ENCODE measurements at places on chromosomes 1 and 21.

- DNase-seq, result no peak
Observed at GRCh38 chr1:111517469-111518225, 14.2 kb upstream of the ADORA3 start.

- no peak for DNase-seq
Observed at GRCh38 chr1:113669988-113670387, 89.3 kb downstream of the PHTF1 start.

- peak; percentile 47 for DNase-seq
Observed at GRCh38 chr1:213327017-213327667, 276.1 kb downstream of the RPS6KC1 start.

DNA sequence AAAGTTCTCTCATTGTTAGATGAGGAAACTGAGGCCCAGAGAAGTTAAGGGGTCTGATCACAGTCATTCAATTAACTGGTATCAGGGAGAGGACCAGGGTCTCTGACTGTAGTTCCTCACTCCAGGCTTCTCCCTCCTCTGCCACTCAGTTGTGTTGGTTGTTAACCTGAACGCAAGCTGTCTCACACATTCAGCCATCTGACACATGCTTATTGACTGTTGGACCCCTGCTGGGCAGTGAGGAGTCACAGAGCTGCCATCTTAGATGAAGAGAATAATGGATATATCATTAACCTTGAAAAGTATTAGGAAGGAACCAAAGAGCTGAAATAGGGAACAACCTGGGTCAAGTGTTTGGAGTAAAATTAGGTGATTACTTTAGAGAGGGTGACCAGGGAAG lies 194.8 kb downstream of the ZZZ3 start:
- no peak for DNase-seq

- DNase-seq, result no peak
Observed at GRCh38 chr1:30505853-30506252, 217.5 kb downstream of the MATN1 start.

- DNase-seq, result no peak
Observed at GRCh38 chr21:46551636-46552241, 53.1 kb downstream of the S100B start.

DNA sequence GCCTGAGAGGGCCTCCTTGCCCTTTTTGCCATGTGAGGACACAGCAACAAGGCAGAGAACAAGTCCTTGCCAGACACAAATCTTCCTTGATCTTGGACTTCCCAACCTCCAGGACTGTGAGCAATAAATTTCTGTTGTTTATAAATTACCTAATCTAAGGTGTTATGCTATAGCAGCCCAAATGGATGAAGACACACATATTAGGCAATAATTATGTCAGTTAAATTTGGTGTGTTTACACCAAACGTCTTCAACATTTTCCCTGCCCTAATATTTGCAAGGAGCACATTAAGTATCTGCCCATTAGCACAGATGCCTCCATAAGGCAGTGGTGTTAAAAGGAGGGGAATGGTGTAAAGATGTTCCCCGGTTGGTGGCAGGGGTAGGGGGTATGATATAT lies 94.8 kb downstream of the ETS2 start:
- DNase-seq, result no peak

GRCh38 chr1:15323989-15324868 lies 77.2 kb downstream of the FHAD1 start:
- DNase-seq, result no peak

DNA sequence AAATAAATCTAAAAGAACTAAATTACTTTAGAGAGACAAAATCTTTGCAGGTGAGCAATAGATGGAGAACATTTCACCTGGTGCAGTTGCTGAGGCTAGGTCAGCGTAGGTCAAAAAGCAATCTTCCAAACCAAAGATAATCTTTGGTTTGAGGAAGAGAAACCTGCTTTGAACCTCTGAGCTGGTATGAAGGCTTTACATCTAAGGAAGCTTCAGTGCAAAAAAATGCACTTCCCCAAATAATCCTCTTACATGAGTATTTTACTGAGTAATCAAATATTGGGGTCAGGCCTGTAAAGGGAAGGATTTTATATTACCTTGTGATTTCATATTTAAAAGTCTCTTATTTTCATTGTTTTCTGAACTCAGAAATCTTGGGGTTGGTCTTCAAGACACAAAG lies 223.6 kb downstream of the SRGAP2C start:
- no peak for DNase-seq

DNA sequence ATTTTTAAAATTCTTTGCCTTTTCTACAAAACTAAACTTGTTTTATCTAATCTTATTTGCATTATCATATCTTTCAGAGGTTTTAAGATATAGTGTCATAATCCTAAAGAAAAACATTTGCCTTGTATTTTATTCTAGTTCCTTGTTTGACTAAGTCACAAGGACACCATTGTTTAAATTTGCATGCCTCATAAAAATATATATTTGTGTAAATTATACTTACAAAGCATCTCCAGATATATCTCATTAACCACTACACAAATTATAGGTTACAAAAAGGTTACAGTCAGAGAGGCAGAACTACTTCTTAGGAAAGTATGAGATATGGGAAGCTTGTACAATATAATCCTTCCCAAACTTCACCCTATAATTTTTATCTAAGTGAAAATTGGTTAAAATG lies 4.2 kb upstream of the RGS13 start:
- no peak for DNase-seq

DNA sequence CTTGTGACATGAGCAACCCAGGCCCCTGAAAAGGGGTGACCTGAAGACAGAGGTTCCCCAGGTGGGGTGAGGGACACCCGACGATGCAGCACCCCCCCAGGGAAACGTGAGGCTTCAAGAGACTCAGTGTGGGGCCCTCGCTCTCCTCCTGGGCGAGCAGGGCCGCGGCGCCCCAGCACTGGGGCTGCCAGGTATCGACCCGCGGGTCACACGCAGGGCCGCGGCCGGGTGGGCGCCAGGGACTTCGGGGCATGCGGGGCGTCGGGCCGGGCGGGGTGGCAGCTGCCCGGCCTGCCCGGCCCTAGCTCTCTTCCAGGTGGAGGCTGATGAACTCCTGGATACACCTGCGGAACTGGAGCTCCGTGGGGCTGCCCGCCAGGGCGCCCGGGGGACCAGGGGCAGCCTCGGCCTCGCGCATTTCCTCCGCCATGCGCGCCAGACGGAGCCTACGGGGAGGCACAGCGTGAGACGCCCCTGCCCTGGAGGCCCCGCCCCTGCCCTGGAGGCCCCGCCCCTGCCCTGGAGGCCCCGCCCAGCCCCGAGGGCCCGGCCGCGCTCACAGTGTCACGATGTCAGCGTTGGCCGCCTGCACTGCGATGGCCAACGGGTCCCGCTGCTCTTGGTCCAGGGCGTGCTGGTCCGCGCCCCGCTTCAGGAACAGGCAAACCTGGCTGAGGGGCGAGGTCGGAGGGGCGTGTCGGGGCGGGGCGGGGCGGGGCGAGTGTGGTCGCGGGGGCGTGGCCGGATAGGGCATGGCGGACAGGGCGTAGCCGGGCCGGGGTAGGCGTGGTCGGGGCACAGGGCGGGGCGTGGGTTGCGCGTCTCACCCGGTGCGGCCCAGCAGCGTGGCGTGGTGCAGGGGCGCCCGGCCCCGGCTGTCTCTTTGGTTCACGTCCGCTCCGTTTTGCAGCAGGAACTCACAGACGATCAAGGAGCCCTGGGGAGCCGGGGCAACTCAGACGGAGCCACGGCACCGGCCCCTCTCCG lies 13.3 kb downstream of the SCNN1D start:
- DNase-seq, result no peak

GRCh38 chr21:32728848-32729247 lies 1.0 kb upstream of the SYNJ1 start:
- DNase-seq, result no peak

GRCh38 chr1:201346337-201346939 lies 31.0 kb downstream of the TNNT2 start:
- DNase-seq, result peak; percentile 54

GRCh38 chr1:175033953-175034352 lies 10.7 kb upstream of the MRPS14 start:
- DNase-seq, result no peak

DNA sequence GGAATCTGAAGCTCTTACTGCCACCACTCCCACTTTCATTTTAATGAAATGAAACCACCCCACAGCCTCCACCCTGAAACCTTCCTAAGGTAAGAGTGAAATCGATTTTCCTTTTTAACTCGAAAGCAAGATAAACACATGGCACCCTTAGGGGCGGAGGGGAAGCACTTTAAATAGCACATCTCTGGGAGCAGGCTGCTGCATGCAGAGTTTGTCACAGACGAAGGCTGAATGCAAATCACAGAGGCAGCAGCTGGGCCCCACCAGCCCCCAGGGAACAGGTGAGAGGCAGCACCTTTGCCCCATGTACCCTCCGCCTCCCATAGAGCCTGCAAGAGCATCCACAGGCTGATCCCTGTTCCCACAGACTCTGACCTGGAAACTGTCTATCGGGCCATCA lies 60.0 kb upstream of the GRIK3 start:
- DNase-seq, result no peak

DNA sequence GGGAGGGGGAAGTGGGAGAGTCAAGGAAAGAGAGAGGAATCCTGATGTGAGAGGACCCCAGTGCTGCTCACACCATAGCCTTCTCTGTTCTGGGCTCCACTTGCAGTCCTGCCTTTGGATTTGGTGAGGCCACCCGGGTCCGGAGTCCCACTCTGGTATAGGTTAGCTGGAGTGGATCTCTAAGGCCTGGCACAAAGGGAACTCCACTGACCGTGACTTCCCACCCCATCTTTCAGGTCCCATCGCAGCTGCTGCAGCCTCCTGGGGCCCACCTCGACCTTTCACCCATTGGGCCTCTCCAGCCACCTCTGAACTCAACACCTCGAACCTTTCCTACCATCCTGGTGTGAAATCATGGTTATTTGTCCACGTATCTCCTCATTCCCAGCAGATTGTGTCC lies 324.4 kb downstream of the MATN1 start:
- no peak for DNase-seq

GRCh38 chr1:18069903-18070302 lies 37.7 kb upstream of the IGSF21 start:
- no peak for DNase-seq

DNA sequence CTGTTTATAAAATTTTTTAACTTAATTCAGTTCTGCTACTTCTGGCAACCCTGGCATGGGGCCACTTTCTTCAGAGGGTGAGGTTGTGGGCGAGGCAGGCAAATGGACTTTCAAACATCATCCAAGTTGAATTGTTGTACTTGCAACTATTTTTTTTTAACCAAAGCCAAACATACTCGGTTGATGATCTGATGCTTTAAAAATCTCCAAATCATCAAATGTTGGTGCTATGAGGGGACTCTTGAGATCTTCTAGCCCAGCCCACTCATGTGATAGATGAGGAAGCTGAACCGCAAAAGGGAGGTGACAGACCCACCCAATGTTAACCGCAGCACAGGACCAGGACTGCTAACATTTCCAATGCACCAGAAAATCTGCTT lies 6.7 kb downstream of the SLC1A7 start:
- peak; percentile 95 for DNase-seq

- peak; percentile 97 for DNase-seq
Observed at GRCh38 chr1:27299385-27300271, 22.3 kb upstream of the TMEM222 start.

GRCh38 chr1:205993068-205993467 lies 10.1 kb downstream of the RAB7B start:
- DNase-seq, result no peak

DNA sequence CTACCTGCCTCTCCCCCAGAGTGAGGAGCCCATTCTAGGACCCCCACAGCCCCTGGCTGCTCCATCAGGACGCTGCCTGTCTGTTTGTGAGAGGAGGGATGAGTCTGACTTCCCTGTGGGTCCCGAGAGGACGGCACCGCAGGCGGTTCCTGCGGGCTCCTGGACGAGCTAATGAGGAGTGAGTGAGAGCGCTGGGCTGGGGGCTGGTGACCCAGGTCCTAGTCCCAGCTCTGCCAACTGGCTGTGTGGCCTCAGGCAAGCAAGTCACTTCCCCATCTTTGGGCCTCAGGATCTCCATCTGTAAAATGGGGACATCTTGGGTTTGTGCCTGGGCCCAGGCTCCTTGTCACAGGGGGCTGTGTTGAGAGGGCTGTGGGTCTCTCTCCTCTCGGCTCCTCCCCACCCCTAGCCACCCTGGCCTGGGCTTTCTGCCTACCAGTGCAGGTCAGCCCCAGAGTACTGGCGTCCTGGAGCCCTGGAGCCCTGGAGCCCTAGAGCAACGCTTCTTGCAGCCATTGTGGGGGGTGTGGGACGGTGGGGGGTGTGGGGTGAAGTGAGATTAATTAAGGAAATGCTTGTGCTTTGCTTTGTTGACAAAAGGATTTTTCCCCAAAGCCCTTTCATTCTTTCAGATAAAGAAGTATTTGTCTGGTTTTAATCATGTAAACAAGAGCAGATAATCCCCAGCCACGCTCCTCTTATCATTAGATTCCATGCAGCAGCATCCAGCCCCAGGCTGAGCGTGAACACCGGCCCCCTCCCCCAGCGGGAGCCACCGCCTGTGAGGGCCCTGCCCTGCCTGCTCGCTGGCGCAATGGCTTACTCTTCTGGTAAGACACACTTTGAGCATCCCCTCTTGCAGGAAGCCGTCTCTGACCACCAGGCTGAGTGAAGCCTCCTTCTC lies 26.8 kb downstream of the SLC1A7 start:
- peak; percentile 99 for DNase-seq

DNA sequence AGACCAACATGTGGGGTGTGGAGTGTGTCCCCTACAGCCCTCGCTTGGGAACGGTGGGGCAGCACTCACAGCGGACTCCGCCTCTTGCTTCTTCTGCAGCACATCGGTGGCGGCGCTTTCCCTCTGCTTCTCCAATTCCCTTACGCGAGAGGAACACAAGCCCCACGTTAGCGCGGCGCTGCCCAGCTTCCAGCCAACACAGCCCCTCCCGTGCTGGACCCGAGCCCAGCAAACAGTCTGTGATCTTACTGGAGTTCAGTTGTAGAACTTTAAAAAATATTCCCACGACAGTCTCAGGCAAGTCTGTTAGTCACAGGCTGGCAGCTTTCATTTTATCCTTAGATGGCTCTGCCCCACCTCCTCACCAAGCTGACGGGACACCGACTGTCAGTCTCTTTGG lies 13.6 kb downstream of the THAP3 start:
- peak; percentile 77 for DNase-seq

GRCh38 chr1:173413271-173413707 lies 63.8 kb upstream of the PRDX6 start:
- DNase-seq, result no peak

DNA sequence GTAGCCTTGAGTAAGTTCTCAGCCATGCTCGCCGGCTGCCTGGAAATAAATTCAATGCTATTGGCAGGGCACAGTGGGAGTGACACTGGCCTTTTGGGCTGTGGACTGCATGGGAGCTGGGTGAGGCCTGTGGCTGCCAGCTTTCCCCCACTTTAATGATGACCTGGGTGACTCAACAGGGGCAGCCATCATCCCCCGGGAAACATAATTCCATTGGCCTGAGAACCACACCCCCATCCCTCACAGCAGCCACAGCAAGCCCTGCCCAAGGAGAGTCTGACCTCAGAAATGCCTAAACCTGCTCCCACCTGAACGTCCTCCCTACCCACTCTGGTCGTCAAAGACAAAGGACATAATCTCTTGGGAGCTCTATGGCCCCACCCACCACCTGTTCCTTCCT lies 384.0 kb downstream of the LTN1 start:
- DNase-seq, result no peak

- no peak for DNase-seq
Observed at GRCh38 chr21:17732306-17732705, 86.8 kb downstream of the C21orf91 start.

All from fibroblast of villous mesenchyme (primary cell).